ENCODE measurements at places on chromosomes 16 and 17. TPM values are rescaled to one million over a fixed set of nuclear protein-coding genes. Genes with fewer than 3 reads are reported as not detected.

The KIF2B gene
- not detected for total RNA-seq

The VTN gene
- 0.69 TPM for total RNA-seq

The SPNS2 gene
- total RNA-seq: 16.6 TPM

The SLFN11 gene
- 7.8 TPM for total RNA-seq

The RRAD gene
- 1.8 TPM for total RNA-seq

The NUFIP2 gene
- total RNA-seq: 61.4 TPM

The EPX gene
- not detected for total RNA-seq

The KRT31 gene
- total RNA-seq: 0.23 TPM

The JPH3 gene
- total RNA-seq: 45.9 TPM

The PPL gene
- total RNA-seq: 13.4 TPM

The ACE gene
- total RNA-seq: 6.9 TPM

The KRTAP4-4 gene
- total RNA-seq: not detected

The CD19 gene
- 0.23 TPM for total RNA-seq

The SEPTIN1 gene
- total RNA-seq: 1.2 TPM

The HP gene
- 0.23 TPM for total RNA-seq

The MT1M gene
- total RNA-seq: 1.4 TPM

The TP53TG3F gene
- not detected for total RNA-seq

The FBXO31 gene
- total RNA-seq: 29.3 TPM

The MT1H gene
- not detected for total RNA-seq

The CDH5 gene
- total RNA-seq: 9.9 TPM
